ENCODE measurements at places on chromosomes 12 and 14.
A peak's percentile ranks its signal among the peaks of the same experiment; 100 is the strongest.

- no peak for DNase-seq
Observed at GRCh38 chr12:24404086-24404815, 454.8 kb upstream of the SOX5 start.

GRCh38 chr12:87960566-87960965, 68.6 kb downstream of the C12orf50 start:
- DNase-seq = no peak

DNA sequence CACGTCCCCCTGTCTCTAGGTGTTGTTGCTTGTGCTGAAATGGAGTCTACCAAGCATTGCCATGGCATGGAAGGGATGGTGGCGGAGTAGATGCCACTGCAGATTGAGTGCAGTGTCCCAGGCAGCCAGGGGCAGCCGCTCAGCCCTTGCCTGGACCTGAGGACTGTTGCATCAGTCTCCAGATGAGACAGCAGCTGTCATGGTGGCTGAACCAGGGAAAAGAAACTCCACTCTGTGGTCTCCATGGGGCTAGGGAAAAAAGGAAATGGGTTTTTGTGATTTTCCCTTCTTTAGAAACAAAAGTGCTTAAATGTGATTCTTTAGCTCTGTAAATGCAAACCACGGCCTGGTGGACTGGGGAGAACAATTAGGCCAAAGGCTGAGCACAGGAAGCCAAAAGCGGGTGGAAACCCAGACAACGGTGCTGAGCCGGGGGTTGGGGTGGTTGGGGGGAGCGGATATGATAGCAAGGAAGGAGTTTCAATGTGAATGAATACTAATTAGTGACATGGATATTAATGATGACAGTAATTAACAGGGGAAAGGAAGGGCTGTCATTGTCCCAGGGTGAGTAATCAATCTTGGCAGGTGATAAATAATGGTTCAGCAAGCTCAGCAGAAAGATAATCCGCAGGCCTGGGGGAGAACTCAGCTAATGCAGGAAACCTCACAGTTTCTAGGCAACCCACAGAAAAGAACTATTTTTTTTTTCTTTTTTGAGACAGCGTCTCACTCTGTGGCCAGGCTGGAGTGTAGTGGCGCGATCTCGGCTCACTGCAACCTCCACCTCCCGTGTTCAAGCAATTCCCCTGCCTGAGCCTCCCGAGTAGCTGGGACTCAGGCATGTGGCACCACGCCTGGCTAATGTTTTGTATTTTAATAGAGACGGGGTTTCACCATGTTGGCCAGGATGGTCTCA, 442.6 kb downstream of the DPF3 start:
- peak; percentile 43 for DNase-seq

DNA sequence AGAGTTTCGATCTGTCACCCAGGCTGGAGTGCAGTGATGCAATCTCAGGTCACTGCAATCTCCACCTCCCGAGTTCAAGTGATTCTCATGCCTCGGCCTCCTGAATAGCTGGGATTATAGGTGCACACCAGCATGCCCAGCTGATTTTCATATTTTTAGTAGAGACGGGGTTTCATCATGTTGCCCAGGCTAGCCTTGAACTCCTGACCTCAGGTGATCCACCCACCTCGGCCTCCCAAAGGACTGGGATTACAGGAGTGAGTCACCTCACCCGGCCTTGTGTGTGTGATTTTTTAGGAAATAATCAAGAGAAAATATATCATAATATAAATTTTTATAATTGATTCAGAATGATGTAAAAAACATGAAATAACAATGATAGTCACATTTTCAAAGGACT, 1231.4 kb downstream of the GALC start:
- no peak for DNase-seq

GRCh38 chr14:31038521-31039166, 12.5 kb upstream of the STRN3 start:
- no peak for DNase-seq

All from Daoy (cell line).